ENCODE measurements at places on chromosomes 7 and 10. TPM values are rescaled to one million over a fixed set of nuclear protein-coding genes. Genes with fewer than 3 reads are reported as not detected.

Gene VGF
- 37.7 TPM for polyA plus RNA-seq

Gene GJD4
- not detected for polyA plus RNA-seq

Gene AKR1B15
- polyA plus RNA-seq: not detected

Gene UPK3B
- polyA plus RNA-seq: not detected

Gene NUTM2B
- polyA plus RNA-seq: 1.4 TPM

Gene CRYGN
- polyA plus RNA-seq: 0.70 TPM

Gene PRF1
- 4.3 TPM for polyA plus RNA-seq

Gene ENKUR
- 1.6 TPM for polyA plus RNA-seq

Gene BTBD16
- 0.97 TPM for polyA plus RNA-seq

Gene MYL10
- polyA plus RNA-seq: not detected

Gene LDB3
- polyA plus RNA-seq: 14.4 TPM

Gene VWDE
- 0.93 TPM for polyA plus RNA-seq

Gene FAM25G
- not detected for polyA plus RNA-seq

Gene POMZP3
- polyA plus RNA-seq: 57.2 TPM

- peak; percentile 78 for DNase-seq
Measured at GRCh38 chr7:13988731-13989125, 738 bp downstream of the ETV1 start.

- DNase-seq: no peak
Measured at GRCh38 chr7:130369831-130370550, 10.3 kb upstream of the CPA1 start.

DNA sequence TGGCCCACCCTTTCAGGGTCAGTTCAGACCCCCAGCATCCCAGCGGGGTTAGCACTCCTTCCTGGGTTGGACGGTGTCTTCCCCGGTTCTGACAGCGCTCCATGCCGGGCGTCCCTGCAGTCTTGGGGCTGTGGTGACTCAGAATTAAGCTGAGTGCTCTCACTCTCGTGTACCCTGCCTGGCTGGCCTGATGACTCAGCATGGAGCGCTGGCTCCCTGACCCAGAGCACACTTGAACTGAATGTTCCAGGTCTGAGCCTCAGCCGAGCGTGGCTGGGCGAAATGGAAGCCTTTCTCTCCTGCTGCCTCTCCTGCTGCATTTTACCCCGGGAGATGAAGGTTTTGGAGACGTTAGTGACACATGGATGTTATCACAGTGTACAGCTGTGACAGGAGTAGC, 7.1 kb downstream of the BAG3 start:
- peak; percentile 15 for DNase-seq

GRCh38 chr7:128738570-128739047, 550 bp upstream of the CALU start:
- no peak for DNase-seq

DNA sequence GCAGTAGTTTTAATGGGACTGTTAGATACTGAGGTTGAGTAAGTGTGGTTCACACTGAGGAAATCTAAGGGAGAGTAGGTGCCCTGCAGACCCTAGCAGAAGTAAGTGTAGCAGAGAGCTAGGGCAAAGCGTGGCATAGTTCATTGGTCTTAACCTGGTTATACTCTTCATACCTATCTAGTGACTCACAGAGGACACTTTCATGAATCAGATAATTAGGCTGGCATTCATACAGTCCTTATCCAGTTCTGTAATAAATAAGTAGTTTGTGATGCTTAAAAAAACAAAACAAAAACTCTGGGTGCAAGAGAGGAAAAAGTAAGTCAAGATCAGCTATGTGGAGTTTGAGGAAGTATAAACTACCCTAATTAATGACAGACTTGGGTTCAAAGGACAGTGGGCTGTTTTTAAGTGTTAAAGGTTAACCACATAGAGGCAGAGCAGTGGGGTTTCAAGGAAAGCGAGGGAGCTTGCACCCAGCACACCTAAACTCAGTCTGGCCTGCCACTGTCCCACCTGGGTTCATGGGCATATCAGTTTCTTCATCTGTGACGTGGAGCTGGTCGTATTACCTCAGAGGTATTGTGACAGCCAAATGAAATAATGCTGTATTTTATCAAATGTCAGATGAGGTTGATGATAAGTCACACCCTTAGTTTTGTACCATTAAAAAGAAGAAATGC, 27.1 kb downstream of the LMTK2 start:
- no peak for DNase-seq

GRCh38 chr10:78619115-78619851, 449.5 kb upstream of the ZMIZ1 start:
- DNase-seq: no peak

DNA sequence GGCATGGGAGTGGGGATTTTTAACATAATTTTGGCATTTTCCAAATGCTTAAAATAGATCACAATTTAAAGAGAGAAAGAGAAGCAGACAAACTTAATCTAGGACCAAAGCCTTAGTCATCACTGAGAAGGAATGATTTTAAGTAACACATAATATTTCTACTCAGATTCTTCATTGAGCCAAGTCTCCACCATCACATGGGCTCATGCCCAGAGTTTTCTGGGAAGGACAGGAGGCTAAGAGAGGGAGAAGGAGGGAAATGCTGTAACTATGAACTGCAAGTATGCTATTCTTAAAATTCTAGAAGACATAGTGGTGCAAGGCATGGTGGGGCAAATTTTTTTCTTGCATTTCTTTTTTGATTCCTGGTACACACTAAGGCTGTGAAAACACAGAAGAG, 23.8 kb upstream of the UBE2D1 start:
- no peak for DNase-seq

DNA sequence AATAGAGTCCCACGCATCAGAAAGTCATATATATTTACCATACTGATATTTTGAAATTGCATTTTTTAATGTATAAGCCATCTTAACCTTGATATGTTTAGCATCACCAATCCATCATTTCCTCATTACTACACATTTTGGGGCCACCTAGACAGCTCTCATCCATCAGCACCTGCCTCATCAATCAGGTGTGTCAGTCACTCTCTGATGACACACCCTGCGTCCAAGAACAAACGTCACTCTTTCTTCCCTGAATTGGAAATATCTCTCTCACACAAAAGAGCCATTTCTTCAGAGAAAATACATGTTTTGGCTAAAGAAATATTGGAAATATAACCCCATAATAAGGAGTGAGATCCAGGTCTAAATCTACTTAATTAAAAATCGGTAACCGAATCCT, 38.9 kb upstream of the RSU1 start:
- DNase-seq: no peak

GRCh38 chr7:155743177-155743576, 69.1 kb downstream of the SHH start:
- DNase-seq: no peak

DNA sequence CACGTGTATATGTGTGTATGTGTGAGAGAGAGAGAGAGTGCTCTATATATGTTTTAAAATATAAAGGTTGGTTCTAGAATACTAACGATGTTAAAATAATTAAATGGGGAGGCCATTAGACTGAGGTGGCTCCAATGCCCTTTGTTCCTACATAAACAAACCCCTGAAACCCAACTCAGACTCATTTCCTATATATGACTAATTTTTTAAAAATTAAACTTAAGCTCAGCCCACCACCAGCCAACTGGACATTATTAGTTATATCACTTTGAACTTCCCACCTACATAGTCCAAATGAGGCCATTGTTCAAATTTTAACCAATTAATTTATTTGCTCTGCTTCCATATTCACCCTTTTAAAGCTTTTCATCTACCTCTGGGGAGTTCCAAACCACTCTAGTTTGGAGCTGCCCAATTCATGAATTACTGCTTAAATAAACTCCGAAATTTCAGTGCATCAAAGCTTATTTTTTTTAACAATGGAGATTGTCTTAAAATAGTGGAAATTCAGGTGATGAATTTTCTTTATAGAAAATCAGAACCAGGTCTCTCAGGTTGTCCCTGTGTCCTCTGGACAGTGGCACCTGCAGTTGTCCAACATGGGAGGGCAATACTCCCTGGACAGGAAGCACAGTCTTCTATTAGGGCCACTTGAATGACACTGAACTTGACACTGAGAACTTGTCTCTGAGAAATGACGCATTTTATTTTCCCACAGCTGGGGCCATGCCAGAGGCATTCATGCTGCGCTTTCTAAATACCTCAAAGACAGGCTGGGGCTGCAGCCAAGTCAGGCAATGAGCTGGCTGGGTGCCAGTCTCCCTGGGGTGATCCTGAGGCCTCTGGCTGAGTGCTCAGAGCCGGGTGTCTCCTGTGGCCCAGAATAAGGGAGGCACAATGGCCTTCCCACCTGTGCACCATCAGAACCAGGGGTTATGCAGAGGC, 109.5 kb upstream of the TMEM72 start:
- peak; percentile 62 for DNase-seq

DNA sequence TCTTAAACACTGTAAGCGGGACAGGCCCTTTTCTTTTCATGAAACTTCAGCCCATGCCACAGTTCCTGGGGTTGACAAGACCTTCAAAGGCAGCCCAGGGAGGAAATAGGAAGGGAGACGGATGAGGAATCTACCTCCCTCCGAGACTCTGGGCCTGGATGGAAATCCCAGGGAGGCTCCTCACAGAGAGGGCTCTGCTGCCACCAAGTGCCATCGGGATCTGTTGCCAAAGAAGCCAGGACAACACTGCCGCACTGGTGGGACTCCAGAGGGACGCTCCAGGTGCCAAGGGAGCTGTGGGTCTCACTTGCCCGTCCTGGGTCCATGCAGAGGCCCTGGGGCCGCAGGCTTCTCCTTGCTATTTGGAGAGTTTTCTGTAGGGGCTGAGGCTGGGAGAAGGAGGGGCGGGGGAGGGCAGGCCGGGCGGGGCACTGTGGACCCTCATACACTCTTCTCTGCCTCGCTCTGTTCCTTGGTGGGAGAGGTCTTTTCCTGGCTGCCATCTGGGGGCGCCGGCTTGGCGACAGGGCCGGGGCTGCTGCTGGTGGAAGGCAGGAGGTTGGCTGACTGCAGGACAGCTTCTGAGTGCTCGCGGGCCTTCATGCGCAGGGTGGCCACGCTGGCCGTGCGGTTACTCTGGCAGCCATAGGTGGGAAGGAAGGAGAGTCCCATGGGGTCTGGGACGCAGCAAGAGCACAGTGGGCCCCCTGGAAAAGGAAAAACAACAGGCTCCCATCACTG, 30.0 kb downstream of the DRGX start:
- DNase-seq: no peak

GRCh38 chr10:80188713-80189112, 16.6 kb downstream of the ANXA11 start:
- no peak for DNase-seq

- no peak for DNase-seq
Measured at GRCh38 chr10:70604106-70604505, 1.6 kb upstream of the PRF1 start.

- no peak for DNase-seq
Measured at GRCh38 chr7:141243368-141243767, 169.5 kb downstream of the TMEM178B start.

- DNase-seq: no peak
Measured at GRCh38 chr10:125801574-125801973, 21.5 kb downstream of the UROS start.

- DNase-seq: no peak
Measured at GRCh38 chr10:44177610-44178009, 207.3 kb downstream of the CXCL12 start.

- peak; percentile 64 for DNase-seq
Measured at GRCh38 chr10:86252556-86252955, 114.0 kb downstream of the GRID1 start.

DNA sequence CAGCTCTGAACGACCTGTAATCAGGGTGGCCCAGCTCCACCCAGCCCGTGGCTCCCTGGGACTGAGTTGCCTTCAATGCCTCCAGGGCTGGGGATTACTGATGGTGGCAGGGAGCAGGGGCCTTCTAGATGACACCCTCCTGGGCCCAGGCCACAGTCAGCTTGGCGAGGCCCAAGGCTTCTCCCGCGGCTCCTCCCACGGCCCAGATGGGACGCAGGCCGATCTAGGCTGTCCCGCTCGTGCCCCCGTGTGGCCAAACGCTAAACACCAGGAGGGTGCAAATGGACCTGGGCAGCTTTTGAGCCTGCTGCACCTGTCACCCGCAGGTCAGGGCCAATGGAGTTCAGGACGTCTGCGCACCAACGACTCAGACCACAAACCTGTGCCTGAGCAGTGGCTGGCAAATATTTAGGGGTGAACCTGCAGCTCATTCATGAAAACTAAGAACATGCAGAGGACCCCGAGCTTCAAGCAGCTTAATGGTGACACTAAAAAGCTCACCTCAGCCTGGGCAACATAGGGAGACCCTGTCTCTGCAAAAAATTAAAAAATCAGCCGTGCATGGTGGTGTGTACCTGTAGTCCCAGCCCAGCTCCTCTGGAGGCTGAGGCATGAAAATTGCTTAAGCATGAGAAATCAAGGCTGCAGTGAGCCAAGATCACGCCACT, 43.2 kb downstream of the ASB13 start:
- DNase-seq: peak; percentile 81

DNA sequence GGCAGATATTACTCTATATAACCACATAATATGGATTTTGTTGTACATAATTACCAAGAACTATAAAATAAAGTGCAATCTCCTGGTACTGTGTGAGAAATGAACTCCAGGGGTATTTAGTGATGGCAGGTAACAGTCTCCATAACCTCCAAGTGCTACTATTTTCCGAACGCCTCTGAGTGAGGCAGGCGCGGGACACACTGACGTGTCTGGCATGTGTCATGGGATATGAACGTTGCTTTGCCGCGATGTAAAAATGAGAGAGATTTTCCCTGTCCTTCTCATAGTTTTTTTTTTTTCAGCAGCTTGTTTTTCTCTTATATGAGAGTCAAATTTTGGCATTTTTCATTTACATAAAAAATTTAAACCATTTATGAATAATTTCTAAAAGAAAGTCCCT, 3.6 kb downstream of the ADARB2 start:
- DNase-seq: no peak

GRCh38 chr7:138282997-138283396, 177.1 kb upstream of the TRIM24 start:
- no peak for DNase-seq

- DNase-seq: peak; percentile 20
Measured at GRCh38 chr10:21976739-21977138, 26.8 kb downstream of the DNAJC1 start.

- DNase-seq: no peak
Measured at GRCh38 chr7:42878303-42878702, 33.6 kb downstream of the C7orf25 start.

- DNase-seq: no peak
Measured at GRCh38 chr7:143496263-143496662, 18.6 kb downstream of the TAS2R41 start.

DNA sequence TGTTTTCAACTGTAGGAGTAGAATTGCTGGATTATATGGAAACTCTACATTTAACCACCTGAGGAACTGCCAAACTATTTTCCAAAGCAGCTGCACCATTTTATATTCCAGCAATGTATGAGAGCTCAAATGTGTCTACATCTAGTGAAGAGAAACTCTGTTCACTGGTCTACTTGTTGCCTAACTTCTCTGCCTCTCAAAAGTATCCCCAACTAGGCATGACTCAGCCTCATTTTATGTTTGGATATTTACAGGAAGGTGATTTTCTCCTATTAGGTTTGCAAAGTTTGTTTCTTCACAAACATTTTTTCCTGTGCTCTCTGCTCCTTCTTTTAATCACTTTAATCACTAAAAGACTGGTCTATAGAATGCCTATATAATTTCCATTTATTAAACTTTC, 37.1 kb upstream of the SRI start:
- DNase-seq: no peak

GRCh38 chr10:74433993-74434392, 283.0 kb downstream of the ADK start:
- DNase-seq: no peak

- peak; percentile 27 for DNase-seq
Measured at GRCh38 chr7:137408126-137408525, 64.6 kb upstream of the PTN start.

GRCh38 chr10:103696411-103697145, 158.8 kb downstream of the SH3PXD2A start:
- no peak for DNase-seq

All from brain (organoid and tissue), 16 donors.